ENCODE measurements at places on chromosomes 3 and 15. TPM values are rescaled to one million over a fixed set of nuclear protein-coding genes. Genes with fewer than 3 reads are reported as not detected.

SNTN gene
- not detected for total RNA-seq

HRH1 gene
- 38.1 TPM for total RNA-seq

IGSF10 gene
- 0.94 TPM for total RNA-seq

SLC9C1 gene
- total RNA-seq = not detected

RPL39L gene
- total RNA-seq = 15.1 TPM

ITIH1 gene
- total RNA-seq = not detected

GPR62 gene
- not detected for total RNA-seq

SEMA7A gene
- 5.8 TPM for total RNA-seq

RARB gene
- 11.7 TPM for total RNA-seq

TGM5 gene
- total RNA-seq = not detected

ZNF620 gene
- total RNA-seq = 0.47 TPM

ADAMTS17 gene
- total RNA-seq = not detected

GOLGA8R gene
- total RNA-seq = 2.7 TPM

MTFMT gene
- 13.4 TPM for total RNA-seq

NR1I2 gene
- under 0.01 TPM for total RNA-seq

DPPA4 gene
- total RNA-seq = not detected

BFSP2 gene
- not detected for total RNA-seq

ALPK3 gene
- 0.17 TPM for total RNA-seq

LIPH gene
- total RNA-seq = under 0.01 TPM

SH3GL3 gene
- 0.16 TPM for total RNA-seq

HGD gene
- total RNA-seq = 0.32 TPM

WNT7A gene
- total RNA-seq = not detected

COL8A1 gene
- total RNA-seq = 18.3 TPM

FANCD2OS gene
- not detected for total RNA-seq

GPR149 gene
- total RNA-seq = not detected

AADACL2 gene
- not detected for total RNA-seq
